NCI-H1930 (cell line): ENCODE measurements at places on chromosomes 3 and 15.

- DNase-seq, result no peak
Measured at GRCh38 chr3:134527037-134527436, 41.2 kb downstream of the CEP63 start.

GRCh38 chr15:25333049-25333448 is 105.8 kb downstream of the UBE3A start:
- DNase-seq, result no peak

- no peak for DNase-seq
Measured at GRCh38 chr3:133815386-133815785, 9.8 kb downstream of the SRPRB start.

DNA sequence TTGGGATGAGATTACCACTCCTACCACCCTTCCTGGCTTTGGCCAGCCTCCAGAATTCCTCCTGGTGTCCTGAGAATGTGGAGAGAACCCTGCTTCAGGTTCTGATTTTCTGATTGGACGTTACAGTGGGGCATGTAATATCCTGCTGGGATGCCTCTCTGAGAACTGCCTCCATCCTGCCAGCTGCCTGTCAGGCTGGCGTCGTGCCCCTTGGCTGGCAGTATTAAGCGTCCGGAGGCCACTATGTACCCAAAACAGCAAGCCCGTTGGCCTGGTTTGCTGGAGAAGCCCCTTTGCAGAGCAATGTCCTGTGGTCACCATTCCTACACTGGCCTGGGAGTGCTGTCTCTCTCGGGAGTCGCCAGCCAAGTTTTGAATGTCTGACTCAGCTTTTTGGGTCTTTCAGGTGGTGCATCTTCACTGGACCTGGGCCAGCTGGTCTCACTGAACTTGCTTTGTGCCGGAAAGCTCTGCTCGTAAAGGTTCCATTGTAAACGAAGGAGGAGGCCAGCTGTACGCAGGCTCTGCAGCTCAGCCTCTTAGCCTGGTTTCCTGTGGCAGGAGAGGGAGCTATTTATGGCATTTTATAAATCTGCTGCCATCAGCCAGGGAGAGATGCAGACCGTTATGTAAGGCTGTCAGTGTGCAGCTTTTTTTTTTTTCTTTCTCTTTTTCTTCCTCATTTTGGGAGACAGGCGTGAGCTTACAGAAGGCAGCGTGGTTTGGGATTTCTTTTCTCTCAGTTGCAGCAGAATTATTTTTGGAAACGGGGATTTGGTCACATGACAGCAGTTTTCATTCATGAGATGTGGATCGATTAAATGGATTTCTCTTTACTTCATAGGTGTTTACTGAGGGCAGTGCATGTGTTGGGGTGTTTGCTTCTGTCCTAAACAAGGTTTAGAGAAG is 19.0 kb upstream of the TRAK1 start:
- no peak for DNase-seq

DNA sequence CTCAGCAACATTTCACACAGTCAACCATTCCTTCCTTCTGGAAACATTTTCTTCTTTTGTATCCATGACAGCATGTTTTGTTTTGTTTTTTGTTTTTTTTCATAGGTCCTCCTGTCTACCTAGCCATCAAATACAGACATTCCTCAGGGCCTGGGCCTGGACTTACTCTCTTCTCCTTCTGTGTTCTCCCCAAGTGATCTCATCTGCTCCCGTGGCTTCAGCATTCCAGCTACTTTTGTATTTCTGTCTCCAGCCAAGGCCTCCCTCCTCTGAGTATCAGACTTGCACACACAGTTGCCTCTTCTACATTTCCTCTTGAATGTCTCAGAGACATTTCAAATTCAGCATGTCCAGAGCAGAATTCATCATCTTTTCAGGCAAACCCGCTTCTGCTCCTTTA is 82.4 kb downstream of the HCN4 start:
- DNase-seq, result no peak

GRCh38 chr15:61097043-61097442 is 132.1 kb downstream of the RORA start:
- no peak for DNase-seq

GRCh38 chr3:183895296-183895695 is 10.6 kb upstream of the PARL start:
- no peak for DNase-seq

GRCh38 chr15:25087137-25087536 is 132.3 kb downstream of the SNRPN start:
- DNase-seq, result no peak

- no peak for DNase-seq
Measured at GRCh38 chr3:100429187-100429716, 27.9 kb downstream of the LNP1 start.

- peak; percentile 78 for DNase-seq
Measured at GRCh38 chr3:186107215-186108105, 1.4 kb downstream of the ETV5 start.

GRCh38 chr3:5013021-5013906 is 34.0 kb downstream of the BHLHE40 start:
- DNase-seq, result no peak

DNA sequence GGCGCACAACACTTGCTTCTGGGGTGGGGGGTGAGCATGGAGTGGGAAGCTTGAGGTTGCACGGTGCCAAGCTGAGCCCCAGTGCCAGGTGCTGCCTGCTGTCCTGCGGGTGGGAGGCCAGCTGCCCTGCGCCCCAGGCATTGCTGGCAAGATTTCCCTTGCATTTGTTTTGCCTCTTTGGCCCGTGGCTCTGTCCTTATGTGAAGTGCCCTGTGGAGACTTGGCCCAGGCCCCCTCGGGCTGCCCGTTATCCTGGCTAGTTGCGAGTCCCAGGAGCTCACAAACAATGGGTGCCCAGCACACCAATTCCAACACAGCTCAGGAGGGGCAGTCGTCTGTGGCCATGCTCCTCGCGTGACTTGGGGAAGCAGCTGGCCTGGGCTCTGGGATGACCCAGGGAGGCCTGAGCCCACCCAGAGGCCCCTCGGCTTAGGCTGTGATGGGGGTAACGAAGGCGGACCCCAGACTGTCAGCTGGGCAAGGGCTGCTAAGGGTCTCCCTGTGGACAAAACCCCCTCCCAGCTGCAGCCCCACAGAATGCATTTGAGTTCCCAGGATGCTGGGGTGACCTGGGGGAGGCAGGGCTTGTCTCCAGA is 5.9 kb downstream of the C3orf22 start:
- DNase-seq, result no peak

GRCh38 chr3:17065881-17066280 is 181.1 kb downstream of the PLCL2 start:
- DNase-seq, result no peak

- no peak for DNase-seq
Measured at GRCh38 chr3:167066977-167067786, 312.9 kb downstream of the ZBBX start.

- no peak for DNase-seq
Measured at GRCh38 chr15:80659375-80659774, 35.7 kb upstream of the ABHD17C start.
